ENCODE measurements at places on chromosomes 16 and 17. TPM values are rescaled to one million over a fixed set of nuclear protein-coding genes. Genes with fewer than 3 reads are reported as not detected.
A peak's percentile ranks its signal among the peaks of the same experiment; 100 is the strongest.

GRCh38 chr17:15945527-15946191 lies 729 bp downstream of the ADORA2B start:
- no peak for DNase-seq

DNA sequence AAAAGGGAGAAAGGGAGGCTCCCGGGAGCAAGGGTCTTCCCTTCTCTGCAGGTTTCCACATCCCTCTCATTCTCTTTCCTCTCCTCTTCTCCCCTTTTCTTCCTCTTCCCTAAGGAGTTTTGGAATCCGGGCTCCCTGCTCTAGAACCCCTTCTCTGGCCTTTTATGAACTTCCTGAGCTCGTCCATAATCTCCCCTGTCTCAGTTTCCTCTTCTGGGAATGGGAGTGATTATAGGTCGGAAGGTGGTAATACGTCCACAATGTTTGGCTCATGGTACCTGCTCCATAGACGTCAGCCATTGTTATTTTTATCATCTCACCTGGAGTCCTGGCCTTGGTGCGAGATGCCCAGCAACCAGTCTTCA lies 467 bp upstream of the EMP2 start:
- no peak for DNase-seq

GRCh38 chr17:53765609-53766008 lies 57.1 kb upstream of the KIF2B start:
- DNase-seq = no peak

- DNase-seq = no peak
Observed at GRCh38 chr17:39887078-39887477, 19.1 kb downstream of the ZPBP2 start.

DNA sequence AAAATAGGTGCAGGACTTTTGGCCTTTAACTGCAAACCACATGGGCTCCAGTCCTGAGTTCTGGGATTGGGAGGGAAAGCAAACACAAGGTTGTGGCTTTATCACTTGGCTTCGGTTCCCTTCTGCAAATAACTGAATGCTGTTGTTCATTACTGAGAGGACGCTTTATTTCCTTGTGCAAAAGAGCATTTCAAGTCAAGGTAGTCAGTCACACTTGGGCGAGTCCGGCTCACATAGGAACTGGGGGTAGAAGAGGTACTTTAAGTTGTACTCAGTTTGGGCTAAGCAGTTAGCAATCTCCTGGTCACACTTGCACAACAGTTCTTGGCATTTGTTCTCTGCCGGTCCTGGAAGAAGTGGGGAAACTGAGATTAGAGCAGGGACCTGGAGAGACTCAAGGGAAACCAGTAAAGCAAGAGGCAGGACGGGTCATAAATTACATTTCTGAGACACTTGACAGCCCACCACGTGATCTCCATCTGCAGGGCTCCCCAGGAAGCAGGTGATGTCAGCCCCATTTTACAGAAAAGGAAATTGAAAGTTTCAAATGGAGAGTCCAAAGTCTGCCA lies 21.6 kb downstream of the PLA2G10 start:
- DNase-seq = no peak

- DNase-seq = no peak
Observed at GRCh38 chr16:84332975-84333684, 35.2 kb upstream of the ATP2C2 start.

DNA sequence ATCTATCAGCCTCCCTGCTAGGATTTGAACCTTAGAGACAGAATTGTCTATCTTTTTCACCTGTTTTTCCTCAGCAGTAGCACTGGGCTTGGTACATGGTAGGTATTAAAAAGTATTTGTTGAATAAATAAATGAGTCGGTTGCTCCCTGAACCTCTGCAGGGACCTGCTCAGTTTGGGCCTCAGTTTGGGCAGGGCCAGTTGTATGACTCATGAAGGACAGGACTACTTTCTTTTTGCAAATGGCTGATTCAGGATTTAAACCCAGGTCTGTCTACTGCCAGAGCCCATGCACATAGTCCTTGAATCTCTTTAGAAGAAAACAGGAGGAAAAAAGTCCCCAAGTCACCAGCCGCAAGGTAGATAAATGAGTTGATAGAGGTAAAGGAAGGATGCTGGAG lies 3.1 kb downstream of the MMP2 start:
- no peak for DNase-seq

DNA sequence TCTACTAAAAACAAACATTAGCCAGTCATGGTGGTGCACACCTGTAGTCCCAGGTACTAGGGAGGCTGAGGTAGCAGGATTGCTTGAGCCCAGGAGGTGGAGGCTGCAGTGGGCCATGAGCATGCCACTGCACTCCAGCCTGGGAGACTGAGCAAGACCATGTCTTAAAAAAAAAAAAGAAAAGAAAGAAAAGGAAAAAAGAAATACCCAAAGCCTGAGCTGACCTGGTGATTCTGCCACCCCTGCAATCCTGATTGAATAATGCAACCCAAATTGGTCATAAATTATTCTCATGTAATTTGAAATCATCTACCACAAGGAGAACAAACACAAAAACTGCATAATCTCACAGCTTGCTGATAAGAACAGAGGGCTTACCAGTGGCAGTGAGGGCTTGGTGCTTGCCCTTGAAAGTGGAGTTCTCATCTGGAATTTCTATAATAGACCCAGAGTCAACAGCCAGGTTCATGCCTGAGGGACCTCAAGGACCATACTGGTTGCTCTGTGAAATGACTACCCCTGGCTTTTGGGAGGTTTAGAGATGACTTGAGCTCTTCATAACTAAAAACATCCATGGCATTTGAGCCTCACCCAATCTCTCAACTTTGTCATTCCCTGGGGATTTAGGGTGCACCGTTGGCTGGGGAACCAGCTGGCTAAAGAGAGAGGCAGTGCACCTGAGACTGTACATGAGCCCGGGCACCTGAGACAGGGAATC lies 35.4 kb upstream of the TMC5 start:
- peak; percentile 18 for DNase-seq

- DNase-seq = no peak
Observed at GRCh38 chr17:53093391-53093790, 729.3 kb upstream of the KIF2B start.

DNA sequence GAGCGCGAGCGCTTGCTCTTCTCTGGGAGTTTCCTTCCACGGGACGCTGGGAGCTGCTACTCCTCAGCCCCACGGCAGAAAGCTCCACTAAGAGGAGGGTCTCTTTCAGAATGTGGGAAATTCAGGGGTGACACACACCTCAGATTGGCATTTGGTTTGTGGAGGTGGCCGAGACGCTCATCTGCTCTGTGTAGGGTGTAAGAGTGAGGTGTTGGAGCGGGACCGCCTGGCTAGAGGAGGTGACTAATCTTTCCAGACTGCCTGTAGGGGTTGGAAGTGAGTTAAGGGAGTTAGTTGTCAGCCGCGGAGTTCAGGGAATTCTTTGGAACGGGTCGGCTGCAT lies 735 bp downstream of the PSMD11 start:
- DNase-seq = peak; percentile 56

- DNase-seq = no peak
Observed at GRCh38 chr17:81723651-81724209, 11.6 kb downstream of the SLC25A10 start.

- DNase-seq = no peak
Observed at GRCh38 chr17:81173762-81174155, 7.7 kb upstream of the AATK start.

- DNase-seq = peak; percentile 95
Observed at GRCh38 chr16:2251296-2252111, at the start of gene ECI1. ECI1 (minus strand) TSS chr16:2251587; CDS start chr16:2251566, 21 bp downstream.

Gene DHRS7C
- total RNA-seq = not detected

Gene VAT1L
- not detected for total RNA-seq

Gene CHST6
- 0.81 TPM for total RNA-seq

Data from NCI-H460 (cell line).